SIG-M5 (cell line): ENCODE measurements at places on chromosomes 1 and 21.

DNA sequence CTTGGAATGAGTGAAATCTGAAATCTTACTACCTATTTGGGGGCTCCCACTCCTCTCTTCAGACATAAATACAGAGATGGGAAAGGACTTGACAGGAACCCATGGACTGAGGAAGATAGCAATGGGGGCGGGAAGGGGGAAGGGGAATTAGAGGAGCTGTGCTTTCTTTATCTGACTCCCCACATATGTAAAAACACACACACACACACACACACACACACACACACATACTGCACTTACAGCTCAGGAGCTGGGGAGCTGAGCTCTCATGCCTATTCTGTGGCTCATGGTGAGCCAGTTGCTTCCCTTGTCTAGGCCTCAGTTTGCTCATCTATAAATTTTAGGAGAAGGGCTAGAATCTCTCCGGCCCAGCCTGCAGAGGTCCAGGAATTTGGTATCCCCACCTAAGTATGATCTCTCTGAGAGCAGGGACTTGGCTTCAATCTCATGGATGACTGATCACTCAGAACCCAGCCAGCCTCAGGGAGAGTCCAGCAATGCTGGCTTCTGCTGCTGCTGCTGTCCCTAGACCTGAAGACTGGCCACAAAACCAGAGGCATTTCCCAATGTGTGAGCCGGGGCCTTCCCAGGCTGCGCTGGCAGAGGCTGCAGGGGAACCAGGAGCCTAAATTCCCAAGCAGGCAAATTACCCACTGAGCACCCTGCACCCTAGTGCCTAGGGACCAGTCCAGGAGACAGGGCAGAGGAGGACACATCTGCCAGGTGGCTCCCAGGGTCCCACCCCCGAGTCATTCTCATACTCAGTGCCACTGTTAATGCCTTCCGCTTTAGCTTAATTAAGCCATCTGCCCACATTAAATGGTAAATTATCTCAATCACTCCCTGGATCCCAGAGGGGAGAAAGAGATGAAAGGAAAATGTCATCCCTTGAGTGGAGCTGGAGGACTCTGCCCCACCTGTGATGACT lies 57.5 kb upstream of the RBM15 start:
- no peak for DNase-seq

GRCh38 chr21:38913120-38913892 lies 107.6 kb downstream of the ETS2 start:
- DNase-seq, result no peak

DNA sequence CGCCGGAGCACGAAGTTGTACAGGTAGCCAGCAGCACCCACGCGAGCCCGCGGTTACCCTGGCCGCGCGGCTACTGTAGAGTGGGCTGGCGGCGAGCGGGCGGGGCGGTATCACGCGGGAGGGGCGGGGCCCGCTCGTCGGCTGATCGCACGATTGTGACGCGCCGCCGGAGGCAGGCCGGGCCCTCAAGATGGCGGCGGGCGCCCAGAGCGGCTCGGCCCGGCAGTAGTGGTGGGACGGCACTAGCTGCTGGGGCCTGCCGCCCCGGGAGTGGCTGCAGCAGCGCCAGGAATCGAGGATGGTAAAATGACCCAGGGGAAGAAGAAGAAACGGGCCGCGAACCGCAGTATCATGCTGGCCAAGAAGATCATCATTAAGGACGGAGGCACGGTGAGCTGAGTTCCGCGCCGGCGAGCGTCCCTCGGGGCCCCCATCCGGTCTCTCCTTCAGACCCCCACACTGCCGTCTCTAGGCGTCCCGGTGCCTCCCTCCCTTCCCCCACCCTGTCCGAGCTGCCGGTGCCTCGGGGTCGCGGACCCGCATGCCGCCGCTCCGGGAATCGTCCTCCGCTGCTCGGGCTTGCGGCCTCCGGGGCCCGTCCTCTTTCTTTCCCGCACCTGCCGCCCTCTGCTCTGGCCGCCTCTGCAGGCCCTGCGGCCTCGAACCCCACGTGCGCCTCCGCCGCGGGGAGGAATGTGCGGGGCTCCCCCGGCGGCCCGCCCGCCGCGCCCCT lies 68.3 kb downstream of the SLC35A3 start:
- no peak for DNase-seq

DNA sequence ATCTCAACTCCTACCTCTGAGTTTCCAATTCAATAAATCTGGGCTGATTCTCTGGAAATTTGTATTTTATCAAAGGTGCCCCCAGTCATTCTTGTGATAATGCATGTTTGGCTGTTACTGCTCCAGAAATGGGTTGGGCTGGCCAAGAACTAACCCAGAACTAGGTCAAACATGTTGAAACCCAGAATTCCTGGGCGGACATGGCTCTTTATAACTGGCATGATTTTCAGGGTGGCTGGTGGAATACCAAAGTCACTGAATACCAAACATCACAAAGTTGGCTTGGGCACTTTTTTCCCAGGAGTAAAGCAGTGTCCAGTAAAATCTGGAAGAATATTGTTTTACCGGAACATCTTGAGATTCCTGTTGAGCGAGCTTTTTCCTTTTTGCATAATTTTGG lies 89.4 kb upstream of the S1PR1 start:
- no peak for DNase-seq

- DNase-seq, result no peak
Observed at GRCh38 chr1:202802998-202803932, 5.0 kb downstream of the KDM5B start.

- DNase-seq, result no peak
Observed at GRCh38 chr1:201505503-201505890, 1.4 kb downstream of the CSRP1 start.

DNA sequence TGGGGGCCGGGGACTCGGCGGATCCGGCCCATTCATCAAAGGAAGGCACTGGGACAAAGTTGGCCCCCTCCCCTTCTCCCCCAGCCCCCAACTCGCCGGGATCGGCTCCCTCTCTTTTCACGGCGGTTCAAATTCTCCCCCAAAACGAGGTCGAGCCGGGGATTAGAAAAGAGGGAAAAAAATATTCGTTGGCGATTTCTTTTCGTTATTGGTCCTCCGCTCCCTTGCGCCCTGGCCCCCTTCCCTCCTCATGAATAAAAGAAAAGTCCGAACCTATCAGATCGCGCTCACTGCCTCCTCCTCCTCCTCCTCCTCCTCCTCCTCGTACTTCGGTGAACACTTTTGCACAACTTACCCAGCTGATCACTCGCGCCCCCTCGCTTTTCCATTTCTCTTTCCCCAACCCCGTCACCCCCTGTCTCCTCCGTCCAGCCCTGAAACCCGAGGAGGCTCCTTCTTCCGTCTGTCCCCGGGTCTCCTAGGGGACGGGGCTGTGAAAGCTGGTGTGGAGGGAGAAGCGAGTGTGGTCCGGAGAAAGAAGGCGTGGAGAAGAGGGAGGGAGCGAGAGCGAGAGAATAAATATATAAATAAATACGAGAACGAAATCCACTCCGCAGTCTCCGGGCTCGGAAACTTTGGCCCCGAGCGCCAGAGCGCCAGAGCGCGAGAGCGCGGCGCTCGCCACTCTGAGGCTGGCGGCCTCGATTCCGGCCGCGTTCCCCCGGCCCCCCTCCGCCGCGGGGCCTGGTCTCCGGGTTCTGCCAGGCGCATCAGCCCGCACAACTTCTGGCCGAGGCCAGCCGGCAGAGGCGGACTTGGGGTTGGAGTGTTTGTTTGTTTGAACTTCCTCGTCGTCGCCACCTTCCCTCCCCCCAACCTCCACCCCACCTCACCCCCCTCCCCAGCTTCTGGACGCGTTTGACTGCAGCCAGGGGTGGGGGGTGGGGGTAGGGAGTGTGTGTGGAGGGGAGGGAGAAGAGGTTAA lies at the start of gene PAX7:
TSS of gene PAX7 (plus strand) at position 336 of the 985 bp plus-strand sequence. CDS start 758 bp downstream, outside the sequence.
- DNase-seq, result no peak

GRCh38 chr1:43688594-43689000 lies 18.7 kb upstream of the ST3GAL3 start:
- DNase-seq, result no peak

DNA sequence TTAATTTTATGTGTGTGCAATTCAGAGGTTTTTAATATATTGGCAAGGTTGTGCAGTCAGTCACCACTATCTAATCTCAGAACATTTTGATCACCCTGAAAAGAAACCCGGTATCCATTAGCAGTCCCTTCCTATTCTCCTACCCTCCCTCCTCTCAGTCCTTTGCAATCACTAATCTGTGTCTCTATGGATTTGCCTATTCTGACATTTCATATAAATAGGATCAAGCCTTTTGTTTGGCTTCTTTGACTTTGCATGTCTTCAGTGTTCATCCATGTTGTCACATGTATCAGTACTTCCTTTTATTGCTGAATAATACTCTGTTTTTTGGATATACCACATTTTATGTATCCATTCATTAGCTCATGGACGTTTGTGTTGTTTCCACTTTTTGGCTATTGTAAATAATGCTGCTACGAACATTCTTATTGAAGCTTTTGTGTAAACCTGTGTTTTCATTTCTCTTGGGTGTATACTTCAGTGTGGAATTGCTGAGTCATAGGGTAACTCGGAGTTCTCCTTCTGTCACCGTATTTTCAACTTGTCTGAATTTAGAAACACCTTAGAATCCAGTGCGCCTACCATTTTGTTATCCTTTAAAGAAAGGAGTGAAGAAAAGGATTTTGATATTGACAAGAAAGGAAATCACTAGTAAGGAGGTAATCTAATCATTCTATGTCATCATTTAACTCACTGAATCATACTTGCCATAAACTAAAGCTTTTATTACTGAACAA lies 3.4 kb downstream of the CEP85 start:
- no peak for DNase-seq

DNA sequence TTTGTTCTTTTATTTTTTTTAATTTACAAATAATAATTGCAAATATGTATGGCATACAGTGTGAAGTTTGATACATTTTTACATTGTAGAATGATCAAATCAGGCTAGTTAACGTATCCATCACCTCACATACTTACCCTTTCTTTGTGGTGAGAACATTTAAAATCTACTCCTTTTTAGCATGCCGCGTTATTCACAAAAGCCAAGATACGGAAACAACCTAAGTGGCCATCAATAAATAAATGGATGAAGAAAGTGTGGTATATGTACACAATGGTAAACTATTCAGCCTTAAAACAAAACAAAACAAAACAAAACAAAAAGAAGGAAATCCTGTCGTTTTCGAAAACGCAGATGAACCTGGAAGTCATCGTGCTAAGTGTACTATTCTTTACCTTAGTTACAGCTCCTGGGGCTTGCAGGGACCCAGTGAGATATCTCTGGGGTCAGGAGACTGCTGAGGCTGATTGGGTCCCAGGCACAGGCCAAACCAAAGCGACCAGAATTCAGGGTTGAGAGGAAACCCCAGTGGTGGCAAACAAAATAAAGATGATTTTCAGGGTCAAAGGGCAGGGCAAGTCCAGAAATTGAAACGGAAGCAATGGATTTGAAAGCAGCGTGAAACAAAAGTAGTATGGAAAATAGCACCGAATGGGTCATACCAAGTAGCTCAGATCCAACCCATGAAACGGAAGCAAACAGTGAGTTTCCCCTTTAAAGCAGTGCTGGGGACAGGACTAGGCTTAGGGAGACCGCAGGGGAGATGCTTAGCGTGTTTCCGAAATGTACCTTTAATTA lies 188.2 kb downstream of the PLPP3 start:
- DNase-seq, result no peak
